ENCODE measurements at places on chromosomes 4 and X.
A peak's percentile ranks its signal among the peaks of the same experiment; 100 is the strongest.

DNA sequence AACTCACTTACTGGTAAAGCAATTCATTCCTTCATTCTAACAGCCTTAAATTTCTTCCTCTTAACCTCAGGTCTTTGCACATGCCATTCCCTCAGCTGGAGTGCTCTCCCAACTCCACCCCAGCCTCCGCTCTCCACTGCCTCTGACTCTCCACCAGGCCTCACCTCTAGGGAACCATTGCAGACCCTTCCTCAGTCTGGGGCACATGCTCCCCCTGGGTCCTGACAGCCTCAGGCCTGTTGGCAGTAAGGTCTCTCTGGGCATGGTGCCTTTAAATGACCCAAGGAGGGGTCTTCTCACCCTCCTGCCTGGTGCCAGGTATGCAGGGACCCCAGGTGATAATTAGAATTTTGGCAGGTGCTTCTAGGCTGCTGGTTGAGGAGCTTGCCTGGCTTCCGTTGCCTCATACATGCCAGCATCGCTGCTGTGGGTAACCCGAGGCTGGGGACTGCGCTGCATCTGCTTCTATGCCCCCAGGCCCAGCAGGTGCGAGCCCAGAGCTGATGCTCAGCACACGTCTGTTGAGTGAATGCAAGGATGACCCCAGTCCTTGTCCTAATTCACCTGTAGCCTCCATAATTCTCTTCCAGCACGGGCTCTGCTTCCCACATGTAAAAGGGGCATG, 27.5 kb upstream of the GPR78 start:
- DNase-seq: no peak

- peak; percentile 69 for DNase-seq
These were observed 1.1 kb downstream of the ZIC3 start for GRCh38 chrX:137566746-137567679.

DNA sequence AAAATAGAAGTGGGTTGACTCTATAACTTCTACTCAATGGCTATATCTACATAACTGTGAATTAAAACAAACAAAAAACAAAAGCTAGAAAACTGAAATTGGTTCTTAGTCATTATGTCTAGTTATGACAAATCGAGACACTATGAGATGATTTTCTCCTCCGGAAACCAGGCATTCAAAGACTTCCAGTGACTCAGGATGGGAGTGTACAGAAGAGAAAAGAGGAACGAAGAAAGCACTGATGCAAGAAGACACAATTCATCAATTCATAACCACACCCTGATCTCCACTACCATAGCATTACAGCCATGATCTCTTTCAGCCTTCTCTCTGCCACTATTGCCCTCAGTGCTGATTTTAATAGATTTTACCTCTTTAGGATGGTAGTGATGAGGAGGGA, 253.6 kb downstream of the CBLL2 start:
- DNase-seq: no peak

- DNase-seq: no peak
These were observed 32.6 kb downstream of the DCK start for GRCh38 chr4:71026086-71026485.

DNA sequence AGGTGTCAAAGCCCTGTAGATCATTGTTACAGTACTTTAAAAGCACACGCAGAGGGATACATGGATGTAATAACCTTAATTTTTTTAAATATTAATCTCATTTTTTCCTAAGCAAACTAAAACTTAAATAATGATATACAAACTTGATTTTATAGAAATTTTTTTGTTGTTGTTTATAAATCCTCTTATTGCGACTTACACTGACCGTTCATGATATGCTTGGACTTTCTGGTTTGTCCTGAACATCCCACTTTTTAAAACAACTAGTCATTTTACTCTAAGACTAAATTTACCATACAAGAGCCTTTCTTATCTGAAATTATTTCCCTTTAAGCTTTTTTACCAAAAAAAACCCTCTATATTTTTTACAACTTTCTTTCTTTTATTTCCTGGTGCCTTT, 2106.0 kb downstream of the PCDH7 start:
- DNase-seq: no peak

DNA sequence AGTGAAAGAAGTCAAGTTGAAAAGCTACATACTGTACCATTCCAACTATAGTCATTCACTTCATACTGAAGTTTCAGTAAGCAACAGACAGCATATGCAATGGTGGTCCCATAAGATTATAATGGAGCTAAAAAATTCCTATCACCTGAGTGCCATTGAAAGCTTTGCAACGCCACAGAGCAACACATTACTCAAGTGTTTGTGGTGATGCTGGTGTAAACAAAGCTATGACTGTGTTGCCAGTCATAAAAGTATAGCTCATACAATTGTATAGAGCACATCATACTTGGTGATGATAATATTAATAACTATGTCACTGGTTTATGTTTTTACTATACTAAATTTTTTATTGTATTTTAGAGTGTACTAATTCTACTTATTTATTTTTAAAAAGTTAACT, 78.9 kb downstream of the NAF1 start:
- DNase-seq: no peak

- no peak for DNase-seq
These were observed 153.1 kb upstream of the PCDH18 start for GRCh38 chr4:137685357-137685756.

DNA sequence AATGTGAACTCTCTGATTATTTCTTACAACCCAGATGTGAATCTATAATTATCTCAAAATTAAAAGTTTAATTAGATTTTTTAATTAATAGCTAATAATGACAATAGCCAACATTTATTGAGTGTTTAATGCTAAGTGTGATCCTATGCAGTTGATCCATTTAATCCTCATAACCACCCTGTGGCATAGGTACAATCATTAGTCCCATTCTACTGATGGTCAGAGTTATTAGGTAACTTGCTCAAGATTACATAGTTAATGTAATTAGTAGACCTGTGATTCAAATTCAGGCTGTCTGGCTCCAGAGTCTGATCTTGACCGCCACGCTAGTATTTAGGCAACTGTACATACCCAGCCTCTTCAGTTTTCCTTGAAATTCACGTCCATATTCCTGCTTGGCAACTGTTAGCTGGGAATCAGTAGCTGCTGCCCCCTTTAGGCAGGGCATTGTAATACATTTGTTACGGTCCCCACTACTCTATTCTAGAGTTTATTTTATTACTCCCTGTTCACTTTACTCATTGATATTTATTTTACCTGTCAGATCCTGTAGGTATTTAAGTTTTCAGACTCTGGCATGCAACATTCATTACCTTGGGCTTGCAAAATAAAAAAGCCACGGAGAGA, 20.6 kb upstream of the TEC start:
- DNase-seq: peak; percentile 7

DNA sequence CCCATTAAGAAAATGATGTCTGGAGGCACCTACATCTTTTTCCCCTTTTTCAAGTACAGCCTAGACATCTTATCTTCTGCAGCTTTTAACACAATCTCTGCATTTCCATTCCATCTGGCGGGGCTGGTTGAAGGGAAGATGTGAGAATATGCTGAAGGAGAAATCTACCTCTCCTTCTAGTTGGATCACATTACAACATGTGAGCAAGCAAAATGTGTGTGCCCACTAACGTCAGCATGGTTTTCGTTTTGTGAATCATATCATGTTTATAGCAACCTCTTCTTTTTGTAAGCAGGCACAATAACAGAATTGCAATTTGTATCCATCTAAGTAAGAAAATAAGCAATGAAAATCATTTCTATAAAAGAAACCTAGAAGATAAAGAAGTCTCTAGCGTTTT, 28.9 kb upstream of the MID1 start:
- no peak for DNase-seq

- DNase-seq: no peak
These were observed 27.1 kb downstream of the AWAT2 start for GRCh38 chrX:70022616-70023015.

DNA sequence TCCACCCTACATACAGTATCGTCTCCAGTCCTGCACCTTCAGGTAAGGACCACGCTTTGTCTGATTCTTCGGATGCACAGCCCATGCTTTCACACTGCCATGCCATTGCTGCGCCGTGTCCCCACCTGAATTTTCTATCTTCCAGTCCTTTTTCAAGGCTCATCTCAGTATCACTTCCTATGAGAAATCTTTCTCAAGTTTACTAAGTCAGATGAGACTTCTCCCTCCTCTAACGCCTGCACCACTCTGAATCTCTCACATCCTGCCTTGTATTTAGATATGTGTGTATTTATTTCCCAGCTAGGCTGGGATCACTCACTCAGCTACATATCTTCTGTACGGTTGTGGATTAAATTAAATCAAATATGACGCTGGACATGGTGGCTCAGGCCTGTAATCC, 116.8 kb downstream of the SMIM20 start:
- no peak for DNase-seq

- no peak for DNase-seq
These were observed 92.3 kb upstream of the RASGEF1B start for GRCh38 chr4:81564025-81564424.

DNA sequence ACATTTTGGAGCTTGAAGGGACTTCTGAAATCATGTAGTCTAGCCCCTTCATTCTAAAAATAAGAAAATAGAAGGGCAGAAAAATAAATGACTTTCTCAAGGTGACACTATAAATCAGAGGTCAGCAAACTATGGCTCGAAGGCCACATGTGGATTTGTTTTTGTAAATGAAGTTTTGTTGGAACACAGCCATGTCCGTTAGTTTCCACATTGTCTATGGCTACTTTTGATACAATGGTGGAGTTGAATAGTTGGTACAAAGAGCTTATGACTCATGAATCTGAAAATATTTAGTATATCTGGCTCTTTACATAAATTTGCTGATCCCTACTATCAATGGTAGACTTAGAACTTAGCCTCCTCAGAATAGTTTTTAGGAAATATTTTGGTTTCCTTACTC, 302.4 kb upstream of the PRPS2 start:
- no peak for DNase-seq

DNA sequence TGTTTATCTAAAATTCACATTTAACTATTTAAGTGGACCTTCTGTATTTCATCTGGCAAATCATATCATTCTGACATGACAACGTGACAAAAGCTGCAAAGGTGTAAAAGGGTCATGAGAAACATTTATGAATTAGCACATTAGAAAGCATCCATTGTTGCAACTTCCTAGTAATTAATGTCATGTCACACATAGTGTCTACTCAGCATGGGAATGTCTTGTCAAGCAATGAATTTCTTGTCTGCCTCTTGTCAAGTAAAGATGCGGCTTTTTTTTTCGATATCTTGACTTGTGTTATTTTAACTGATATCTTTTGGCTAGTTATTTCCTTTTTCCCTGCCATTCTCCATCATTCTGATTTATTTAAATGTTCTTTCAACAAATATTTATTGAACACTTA, 463.5 kb upstream of the CXorf51B start:
- no peak for DNase-seq

GRCh38 chr4:184860018-184860779, 34.4 kb upstream of the ACSL1 start:
- DNase-seq: no peak

GRCh38 chrX:37455381-37455780, 106.2 kb downstream of the PRRG1 start:
- peak; percentile 34 for DNase-seq

GRCh38 chr4:116665716-116666115, 419.7 kb downstream of the TRAM1L1 start:
- no peak for DNase-seq

DNA sequence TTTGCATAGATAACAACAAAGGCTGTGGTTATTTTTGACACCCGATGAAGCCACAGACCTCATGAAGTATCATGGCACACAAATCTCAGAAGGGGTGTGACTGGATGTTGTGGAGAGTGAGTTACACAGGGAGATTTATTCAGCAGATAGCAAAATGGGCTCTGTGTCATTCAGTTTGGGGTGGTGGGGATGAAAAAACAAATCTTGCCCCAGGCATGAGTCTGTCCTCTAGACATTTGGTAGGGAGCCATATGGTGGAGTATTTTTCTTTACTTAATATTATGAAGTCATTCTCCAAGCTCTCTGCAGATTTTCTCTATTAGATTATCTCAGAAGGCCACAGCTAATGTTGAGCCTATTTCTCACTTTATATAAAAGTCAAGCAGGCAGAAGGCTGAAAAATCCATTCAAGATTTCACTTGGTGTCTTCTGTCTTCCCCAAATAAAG, 277.1 kb upstream of the TENM3 start:
- DNase-seq: no peak

DNA sequence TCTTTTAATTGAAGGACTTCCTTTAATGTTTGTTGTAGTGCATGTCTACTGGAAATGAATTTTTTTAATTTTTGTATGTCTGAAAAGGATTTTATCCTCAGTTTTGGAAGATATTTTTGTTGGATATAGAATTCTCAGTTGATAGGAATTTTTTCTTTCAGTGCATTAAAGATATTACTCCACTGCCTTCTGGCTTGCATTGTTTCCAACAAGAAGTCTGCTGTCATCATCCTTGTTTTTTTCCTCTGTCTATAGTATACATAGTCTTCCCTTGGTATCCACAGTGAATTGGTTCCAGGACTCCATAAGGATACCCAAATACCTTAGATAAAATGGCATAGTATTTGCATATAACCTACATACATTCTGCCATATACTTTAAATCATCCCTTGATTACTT, 33.5 kb downstream of the SCD5 start:
- DNase-seq: no peak

- DNase-seq: no peak
These were observed 863.2 kb downstream of the TRIML1 start for GRCh38 chr4:189002475-189002874.

- DNase-seq: peak; percentile 80
These were observed 34.0 kb upstream of the GYPA start for GRCh38 chr4:144174401-144175067.

- no peak for DNase-seq
These were observed 273.7 kb upstream of the NOCT start for GRCh38 chr4:138741766-138742377.

- no peak for DNase-seq
These were observed 42.7 kb downstream of the RASGEF1B start for GRCh38 chr4:81429031-81429430.

DNA sequence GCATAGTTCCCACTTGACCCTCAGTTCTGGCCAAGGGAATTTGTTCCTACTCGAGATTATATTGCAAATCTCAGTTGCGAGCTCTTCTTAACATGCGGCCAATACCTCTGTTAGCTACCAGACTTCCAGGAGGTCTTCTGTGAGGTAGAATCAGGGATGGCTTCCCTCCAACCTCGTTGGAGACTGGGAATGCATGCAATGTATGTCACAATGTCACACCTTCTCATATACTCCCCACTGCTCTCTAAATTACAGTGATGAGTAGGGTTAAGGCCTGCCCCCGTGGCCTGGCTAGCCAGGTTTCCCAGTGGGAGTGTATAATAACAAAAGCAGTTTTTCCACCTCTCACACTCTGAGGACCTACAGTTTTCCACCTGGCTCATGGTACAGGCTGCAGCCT, 1962.5 kb downstream of the ARAP2 start:
- DNase-seq: no peak

- DNase-seq: no peak
These were observed 65.9 kb downstream of the UCHL1 start for GRCh38 chr4:41322617-41323016.

DNA sequence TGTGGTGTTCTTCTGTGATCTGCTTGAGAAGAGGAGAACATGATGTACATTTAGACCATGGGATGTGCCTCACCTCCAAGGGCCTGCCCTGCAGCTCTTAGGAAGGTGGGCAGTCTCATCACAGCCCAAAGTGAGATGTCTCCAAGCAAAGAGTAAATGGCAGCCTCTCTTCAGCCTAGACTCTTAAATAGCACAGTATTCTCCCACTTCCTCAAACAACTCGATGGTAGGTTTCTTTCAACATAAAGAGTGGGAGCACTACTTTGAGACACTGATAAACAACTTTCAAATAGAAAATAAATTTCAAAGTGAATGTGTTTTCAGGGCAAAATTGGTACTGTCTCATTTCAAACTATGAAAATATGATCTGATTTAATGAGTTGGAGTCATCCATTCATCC, 35.2 kb downstream of the EDNRA start:
- no peak for DNase-seq
